ENCODE measurements at places on chromosomes 1 and 21.

GRCh38 chr1:91763252-91763651, 122.7 kb downstream of the TGFBR3 start:
- DNase-seq = no peak

- DNase-seq = no peak
These were observed 40.9 kb downstream of the IGSF21 start for GRCh38 chr1:18148461-18148860.

DNA sequence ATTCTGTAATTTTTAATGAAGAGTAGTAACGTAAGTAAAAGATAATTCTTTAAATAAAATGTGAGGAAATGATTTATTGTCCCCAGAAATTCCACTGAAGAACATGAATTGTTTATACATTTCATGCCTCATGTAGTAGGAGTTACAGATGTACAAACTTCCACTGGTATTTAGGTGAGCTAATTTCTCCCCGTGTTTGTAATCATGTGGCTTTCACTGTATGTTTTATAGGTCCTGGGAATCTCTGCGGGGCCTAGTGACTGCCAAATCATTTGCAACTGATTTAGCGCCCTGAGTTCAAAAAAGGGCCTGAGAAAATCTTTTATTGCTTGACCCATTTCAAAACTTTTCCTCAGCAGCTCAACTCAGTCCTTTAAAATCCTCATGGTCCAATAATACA, 30.5 kb upstream of the FASLG start:
- DNase-seq = no peak

GRCh38 chr1:165960136-165960535, 132.7 kb downstream of the UCK2 start:
- no peak for DNase-seq

DNA sequence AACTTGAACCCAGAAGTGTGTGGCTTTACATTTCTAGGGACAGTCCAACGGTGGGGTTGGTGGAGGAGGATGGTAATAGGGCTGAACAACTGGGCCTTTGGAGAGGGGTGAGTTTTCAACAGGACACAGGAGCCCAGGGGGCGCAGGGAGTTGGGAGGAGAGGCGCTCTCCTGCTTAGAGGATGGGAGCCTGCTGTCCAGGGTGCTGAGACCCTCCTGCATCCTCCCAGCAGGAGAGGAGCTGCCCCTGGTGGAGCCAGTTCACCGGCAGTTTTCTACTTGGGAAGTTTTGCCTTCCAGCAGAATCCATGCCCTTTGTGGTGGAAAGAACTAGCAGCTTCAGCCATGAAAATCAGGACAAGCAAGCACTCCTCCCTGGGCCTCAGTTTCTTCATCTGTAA, 8.6 kb downstream of the KCNC4 start:
- DNase-seq = no peak

- no peak for DNase-seq
These were observed 269.5 kb downstream of the TRABD2B start for GRCh38 chr1:47727697-47728085.

GRCh38 chr1:95353194-95353593, 119.2 kb downstream of the RWDD3 start:
- no peak for DNase-seq

DNA sequence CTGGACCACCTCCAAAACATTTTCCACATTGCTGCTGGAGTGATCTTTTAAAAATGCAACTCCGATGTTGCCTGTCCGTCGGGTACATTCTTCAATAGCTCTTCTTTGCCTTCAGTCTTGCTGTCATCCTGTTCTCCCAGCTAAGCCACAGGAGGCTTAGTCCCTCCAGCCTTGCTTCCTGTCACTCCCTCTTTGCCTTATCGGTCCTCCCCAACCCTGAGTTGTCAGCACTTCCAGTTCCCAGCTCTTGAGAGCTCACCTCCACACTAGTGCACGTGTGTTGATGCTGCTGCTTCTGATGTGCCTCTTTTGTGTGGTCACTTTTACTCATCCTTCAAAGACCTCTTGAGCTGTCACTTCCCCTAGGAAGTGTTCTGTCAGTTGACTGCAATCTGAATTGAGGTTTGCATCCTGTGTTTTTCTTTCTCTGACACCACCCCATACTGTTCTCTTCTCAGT, 15.3 kb downstream of the UCK2 start:
- DNase-seq = no peak

DNA sequence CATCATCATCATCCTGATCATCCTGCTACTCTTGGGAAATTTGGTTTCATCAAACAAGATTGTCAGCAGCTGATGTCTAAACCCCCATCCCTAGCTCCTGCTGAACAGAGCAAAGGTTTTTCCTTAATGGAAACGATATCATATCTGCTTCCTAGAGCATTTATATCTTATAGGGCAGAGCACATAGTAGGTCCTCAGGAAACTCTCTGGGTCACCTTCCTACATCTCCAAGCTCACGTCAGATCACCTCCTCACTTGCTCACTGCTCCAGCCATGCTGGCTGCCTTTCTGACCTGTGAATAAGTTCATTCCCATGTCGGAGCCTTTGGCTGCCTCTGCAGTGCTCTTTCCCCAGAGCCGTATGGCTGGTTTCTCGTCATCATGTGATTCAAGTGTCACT, 10.4 kb downstream of the FBXO2 start:
- no peak for DNase-seq

- DNase-seq = no peak
These were observed 181.1 kb downstream of the RWDD3 start for GRCh38 chr1:95415146-95415545.

GRCh38 chr1:159184201-159184600, 12.8 kb downstream of the CADM3 start:
- DNase-seq = peak; percentile 2

DNA sequence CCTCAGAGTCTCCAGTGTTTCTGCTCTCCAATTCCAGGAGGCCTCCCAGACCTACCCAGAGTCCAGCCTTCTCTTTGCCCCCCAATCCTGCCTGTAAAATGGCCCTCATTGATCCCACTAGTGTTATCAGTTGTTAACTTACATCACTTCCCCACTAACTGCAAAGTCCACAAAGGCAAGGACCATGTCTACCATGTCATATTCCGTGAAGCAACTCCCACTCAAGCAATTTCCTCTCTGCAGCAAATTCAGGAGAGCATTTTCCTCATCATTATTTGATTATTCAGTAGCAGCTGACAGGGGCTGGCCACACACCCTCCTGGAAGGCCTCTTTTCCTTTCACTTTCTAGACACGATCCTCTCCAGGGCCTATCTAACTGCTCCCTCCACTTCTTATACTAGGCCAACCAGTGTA, 153.5 kb downstream of the RERE start:
- DNase-seq = no peak

DNA sequence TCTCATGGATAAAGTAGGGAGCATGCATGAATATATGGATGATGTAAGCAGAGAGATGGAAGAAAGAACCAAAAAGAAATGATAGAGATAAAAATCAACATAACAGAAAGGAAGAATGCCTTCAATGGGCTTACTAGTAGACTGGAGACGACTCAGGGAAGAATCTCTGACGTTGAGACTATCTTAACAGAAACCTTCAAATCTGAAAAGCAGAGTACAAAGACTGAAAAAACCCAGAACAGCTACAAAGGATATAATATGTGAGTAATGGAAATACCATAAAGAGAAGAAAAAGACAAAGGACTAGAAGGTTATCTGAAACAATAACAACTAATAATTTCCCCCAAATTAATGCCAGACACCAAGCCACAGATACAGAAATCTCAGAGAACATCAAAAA, 18.3 kb upstream of the SELP start:
- DNase-seq = no peak

GRCh38 chr1:155969377-155969791, 9.0 kb downstream of the ARHGEF2 start:
- no peak for DNase-seq

- DNase-seq = no peak
These were observed 63.3 kb downstream of the MEF2D start for GRCh38 chr1:156437037-156437867.

- DNase-seq = no peak
These were observed 66.0 kb upstream of the NRIP1 start for GRCh38 chr21:15130751-15131150.

GRCh38 chr1:247656221-247656875, 23.2 kb downstream of the OR13G1 start:
- DNase-seq = no peak

GRCh38 chr1:2557482-2558400, 1.6 kb downstream of the TNFRSF14 start:
- DNase-seq = no peak

DNA sequence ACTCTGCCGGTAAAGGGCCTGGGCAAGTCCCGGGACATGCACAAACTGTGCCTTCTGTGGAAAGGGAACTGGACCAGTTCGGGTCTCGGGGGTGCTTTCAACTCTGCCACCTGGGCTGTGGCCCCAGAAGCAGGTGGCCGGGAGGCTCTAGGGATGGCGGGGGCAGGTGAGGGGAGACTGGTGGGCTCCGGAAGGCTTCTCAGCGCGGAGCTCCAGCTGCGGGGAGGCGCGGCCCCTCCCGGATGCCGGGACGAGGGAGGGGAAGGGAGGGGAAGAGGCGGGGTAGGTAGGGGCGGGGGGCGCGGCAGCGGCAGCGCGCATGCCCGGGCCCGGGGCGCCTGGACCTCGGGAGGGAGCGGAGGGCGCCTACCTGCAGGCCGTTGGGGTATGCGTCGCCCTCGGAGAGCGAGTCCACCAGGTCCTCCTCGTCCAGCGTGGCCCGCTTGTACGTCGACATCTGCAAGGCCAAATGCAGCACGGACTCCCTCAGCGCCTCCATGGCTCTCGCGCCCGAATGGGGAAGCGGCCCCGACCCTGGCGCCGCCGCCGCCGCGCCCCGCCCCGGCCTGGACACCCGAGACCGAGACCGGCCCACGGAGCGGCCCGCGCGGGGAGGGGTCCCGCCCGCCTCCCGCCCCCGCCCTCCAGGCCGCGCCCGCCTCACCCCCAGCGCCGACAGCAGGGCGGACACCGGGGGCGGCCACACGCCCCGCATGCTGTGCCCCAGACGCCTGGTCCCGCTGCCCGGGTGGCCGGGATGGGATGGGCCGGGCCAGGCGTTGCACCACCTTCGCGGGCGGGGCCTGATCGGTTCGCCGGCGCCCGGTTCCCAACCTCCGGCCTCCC, at the start of gene ECE1:
Gene ECE1, minus strand, starts transcription at position 764 of the 846 bp plus-strand sequence. Its CDS starts 49 bp downstream, at position 715.
- peak; percentile 29 for DNase-seq

- no peak for DNase-seq
These were observed 348.3 kb downstream of the DPYD start for GRCh38 chr1:97572561-97572960.

Data from RKO (cell line).